MV-4-11 (cell line): ENCODE measurements at places on chromosomes 12 and 14.

DNA sequence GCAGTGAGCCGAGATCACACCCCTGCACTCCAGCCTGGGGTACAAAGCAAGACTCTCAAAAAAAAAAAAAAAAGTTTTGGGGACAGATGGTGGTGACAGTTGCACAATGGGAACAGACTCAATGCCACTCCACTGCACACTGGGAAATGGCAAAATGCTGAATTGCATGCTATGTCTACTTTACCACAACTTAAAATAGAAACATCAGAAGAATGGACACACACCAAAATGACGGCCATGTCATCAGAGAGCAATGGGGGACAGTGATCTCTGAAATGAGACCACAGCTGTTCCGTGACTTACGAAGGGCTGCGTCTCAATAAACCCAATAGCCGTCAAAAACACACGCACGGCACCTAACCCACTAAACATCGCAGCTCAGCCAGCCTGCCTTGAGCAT lies 13.7 kb downstream of the DDX54 start:
- DNase-seq, result peak; percentile 63

DNA sequence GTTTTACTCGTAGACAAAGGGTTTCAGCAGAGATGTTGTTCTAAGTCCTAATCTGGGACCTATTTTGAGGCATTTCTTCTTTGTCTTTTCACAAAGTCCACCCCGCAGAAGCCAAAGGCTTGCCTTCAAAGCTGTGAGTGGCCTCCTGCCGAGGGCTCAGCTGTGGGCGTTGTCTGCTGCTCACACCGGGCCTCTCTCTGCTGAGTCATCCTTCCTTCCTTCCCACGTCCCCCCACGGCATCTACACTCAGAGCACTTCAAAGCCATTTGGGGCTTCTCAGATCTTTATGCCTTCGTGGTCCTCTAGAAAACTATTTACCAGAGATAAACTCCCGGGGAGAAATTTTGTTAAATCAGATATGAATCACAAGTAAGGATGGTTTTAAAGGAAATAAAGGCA lies 115.9 kb upstream of the TMPO start:
- peak; percentile 66 for DNase-seq

DNA sequence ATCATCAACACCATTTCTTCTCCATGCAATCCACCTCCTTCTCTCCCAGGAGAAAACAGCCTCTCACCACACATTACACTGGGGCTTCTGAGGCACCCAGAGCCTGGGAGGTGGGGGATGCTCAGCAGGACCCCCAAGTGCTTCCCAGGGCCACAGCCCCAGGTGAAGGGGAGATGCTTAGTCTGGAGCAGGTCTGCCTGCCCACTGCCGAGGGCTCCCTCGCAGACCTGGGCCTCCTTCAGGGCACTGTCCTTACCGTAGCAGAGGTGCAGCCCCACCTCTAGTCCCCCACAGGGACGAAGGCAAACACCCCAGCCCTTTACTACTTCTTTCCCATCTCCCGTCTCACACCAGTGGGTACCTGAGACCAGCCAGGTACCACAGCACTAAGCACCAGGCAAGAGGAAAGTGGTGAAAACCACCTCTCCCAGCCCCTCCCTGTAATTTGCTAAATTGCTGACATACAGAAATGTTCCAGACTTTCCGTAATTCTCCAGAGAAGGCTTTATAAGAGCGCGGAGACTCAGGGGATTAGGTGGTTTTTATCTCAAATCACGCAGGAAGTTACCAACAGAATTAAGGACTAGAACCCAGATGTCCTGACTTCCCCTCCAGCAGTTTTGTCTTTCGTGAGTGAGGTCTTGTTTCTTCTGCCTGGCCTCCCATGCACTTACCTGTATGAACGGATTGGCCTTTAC lies 59.0 kb downstream of the PLEKHG3 start:
- no peak for DNase-seq

GRCh38 chr12:42385326-42385841 lies 59.4 kb downstream of the PPHLN1 start:
- no peak for DNase-seq
